ENCODE measurements at places on chromosomes 12 and 14.
A peak's percentile ranks its signal among the peaks of the same experiment; 100 is the strongest.

GRCh38 chr12:128267651-128268378 is 845 bp downstream of the TMEM132C start:
- peak; percentile 66 for DNase-seq

DNA sequence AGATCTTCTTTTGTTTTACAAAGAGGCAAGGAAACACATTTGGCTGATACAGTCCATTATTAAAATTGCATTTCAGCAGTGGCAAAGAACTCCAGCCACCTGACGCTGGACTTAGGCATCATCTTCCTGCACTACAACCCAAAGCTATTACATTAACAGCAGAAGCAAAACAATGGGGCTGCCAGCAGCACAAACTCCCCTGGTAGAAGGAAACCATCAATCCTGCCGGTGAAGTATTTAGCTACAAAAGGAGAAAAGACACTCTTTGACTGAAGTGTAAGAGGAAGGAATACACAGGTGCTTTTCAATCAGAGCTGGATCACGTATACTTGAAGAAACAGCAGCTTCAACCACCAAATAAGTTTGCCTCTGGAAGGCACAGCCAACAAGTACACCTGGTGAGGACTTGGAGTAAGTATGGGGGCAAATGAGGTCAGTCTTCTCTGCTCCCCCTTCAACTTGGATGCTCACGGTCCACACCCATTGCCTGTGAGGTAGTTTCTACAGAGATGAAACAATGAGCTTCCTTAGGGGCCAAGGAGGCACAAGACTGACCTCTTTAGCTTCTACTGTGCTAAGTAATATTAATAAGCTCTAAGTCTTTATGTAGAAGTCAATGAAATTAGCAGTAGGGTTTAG is 125.9 kb upstream of the FOXN3 start:
- no peak for DNase-seq

DNA sequence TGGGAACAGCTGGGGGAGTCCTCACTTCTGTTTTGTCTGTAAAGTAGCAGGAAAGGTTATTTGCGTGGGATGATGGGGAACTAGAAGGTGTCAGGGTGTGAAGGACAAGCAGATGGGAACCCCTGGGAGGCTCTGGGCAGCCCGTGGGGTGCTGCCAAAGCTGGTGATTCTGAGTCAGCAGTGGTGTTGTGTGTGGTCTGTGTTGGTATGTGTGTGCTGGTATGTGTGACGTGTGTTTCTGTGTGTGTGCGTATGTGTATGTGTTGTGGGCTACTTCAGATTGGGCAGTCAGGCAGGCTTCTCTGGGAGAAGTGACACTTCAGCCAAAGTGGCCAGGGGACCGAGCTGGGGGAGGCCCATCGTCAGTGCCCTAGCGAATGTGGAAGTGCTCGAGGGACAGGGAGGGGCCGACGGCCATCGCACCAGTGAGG is 15.3 kb upstream of the BDKRB2 start:
- no peak for DNase-seq

DNA sequence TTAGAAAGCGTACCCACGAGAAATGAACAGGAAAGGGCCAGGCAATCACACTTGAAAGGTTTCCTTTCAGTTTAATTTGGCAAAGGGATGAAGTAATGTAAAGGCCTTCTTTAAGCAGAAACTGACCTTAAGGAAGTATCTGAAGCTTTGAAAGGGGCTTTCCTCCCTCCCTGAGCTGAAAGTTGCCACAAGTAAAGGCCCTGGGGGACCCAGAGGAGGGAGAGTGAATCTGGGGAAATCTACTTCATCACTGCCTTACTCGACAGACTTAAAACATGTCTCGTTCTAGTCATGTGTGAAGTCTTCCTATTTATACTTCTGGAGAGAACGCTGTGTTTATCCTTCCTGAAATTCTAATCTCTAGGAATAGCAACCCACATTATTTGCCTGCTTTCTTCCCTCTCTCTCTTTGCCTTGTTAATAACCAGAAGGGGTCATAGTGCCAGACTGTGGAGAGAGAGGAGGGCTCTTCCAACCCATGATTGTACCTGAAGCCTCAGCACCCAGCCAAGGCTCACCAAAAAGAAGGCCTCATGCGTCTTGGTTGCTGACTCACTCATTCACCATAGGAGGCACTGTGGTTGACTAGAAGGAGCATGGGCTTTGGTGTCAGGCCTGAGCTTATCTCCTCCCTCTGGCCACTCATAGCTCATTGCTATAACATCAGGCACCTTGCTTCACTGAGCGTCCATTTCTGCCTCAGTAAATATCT is 10.2 kb upstream of the GPX2 start:
- peak; percentile 20 for DNase-seq

DNA sequence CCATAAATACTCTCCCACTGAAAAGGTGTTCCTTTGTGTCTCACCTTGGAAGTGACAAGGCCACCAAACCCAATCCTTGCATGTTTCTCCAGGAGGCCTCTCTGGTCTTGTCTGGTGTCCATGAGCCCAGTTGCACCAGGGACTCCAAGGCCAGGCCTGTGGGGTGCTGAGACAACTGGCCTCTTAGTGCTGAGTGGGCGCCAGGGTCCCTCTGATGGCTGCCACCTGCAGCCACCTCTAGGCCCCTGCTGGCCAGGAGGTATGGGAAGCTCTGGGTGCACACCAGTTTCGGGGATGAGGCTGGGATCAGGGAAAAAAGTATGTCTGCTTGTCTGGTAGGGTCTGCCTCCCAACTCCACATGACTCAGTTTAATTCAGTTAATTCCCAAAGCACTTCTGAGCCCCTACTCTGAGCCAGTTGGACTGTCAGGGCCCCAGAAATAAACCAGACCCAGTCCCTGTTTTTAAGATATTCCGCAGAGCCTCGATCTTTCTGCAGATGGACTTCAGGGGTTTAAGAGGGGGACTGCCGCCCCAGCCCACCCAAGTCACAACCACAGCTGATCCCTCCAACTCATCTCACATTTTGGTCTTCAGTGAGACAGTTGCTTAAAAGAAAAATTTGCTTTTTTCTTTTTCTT is 15.0 kb upstream of the FAM181A start:
- no peak for DNase-seq

GRCh38 chr12:101954676-101955075 is 77.3 kb downstream of the DRAM1 start:
- DNase-seq, result no peak

- no peak for DNase-seq
These were observed 50.8 kb downstream of the PPP2R5E start for GRCh38 chr14:63492391-63492790.

- peak; percentile 11 for DNase-seq
These were observed 17.7 kb upstream of the PGF start for GRCh38 chr14:74973003-74973653.

- peak; percentile 35 for DNase-seq
These were observed 49.5 kb upstream of the RTRAF start for GRCh38 chr14:51939755-51940301.

DNA sequence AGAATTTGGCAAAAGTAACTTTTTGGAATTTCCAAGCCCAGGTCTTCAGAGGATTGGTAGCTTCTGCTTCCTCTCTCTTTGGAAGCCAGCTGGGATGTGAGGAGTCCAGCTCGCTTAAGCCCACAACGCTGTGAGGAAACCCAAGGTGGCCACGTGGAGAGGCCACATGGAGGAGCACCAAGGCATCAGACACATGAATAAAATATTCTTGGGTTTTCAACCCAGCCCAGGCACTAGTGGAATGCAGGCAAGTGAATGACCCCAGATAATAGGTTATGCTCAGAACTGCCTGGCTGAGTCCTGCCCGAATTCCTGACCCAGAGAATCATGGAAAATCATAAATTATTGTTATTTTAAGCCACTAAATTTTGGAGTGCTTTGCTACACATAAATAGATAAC is 119.7 kb upstream of the PARP11 start:
- no peak for DNase-seq

DNA sequence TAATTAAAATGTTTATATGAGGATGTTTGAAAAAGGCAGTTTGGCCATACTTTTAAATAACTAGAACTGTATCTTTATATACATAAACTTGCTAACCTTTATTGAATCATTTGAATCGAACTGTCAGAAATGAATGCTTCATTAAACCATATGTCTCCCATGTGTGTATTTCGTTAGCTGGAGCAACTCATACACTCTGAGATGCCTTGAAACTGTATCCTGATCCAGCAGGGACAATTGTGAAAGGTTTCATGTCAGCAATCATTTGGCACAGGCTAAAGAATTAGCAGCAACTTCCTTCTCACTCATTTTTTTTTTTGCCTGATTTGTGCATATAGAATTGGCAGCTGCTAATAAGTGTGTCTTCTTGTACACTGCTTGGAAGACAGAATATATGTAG is 109.9 kb downstream of the NAV3 start:
- peak; percentile 60 for DNase-seq

DNA sequence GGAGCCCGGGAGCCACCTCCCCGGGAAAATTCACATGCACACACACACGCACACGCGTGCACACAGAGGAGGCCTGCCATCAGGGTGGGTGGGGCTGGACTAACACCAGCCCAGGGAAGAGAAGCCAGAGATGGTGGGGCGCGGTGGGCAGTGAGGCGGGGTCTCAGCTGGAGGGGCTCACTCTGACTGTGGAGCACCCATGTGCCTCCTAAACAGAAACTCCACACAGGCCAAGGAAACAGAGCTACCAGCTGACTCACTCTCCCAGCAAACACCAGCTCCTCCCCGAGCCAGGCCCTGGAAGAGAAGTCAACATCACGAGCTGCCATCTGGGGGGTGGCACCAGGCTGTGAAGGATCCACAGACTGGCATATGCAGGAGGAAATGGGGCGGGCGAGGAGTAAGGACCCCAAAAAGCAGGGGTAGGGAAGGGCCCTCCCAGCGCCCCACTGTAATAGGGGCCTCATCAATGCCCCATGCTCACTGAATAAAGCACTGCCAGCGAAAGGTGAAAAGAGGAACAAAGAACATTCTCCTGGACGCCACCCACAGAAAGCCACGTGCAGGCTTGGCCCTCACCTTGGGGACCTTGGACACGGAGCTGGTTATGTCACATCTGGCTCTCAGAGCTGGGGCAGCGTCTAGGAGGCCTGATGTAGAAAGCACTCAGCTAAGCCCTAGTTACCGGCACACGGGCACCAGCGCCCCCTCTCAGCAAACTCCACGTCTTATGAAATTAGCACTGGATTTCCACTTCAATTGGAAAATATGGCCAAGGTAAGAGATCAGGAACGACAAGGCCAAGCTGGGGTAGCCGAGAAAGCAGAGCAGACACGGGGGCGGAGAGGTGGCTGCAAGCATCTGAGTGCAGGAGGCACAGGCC is 8.4 kb upstream of the INF2 start:
- DNase-seq, result peak; percentile 77

- DNase-seq, result no peak
These were observed 16.0 kb upstream of the TRAF3 start for GRCh38 chr14:102761206-102761605.

- DNase-seq, result no peak
These were observed 18.1 kb downstream of the ZBTB39 start for GRCh38 chr12:56988207-56988739.

- no peak for DNase-seq
These were observed 9.6 kb upstream of the IFI27L2 start for GRCh38 chr14:94139006-94139405.

DNA sequence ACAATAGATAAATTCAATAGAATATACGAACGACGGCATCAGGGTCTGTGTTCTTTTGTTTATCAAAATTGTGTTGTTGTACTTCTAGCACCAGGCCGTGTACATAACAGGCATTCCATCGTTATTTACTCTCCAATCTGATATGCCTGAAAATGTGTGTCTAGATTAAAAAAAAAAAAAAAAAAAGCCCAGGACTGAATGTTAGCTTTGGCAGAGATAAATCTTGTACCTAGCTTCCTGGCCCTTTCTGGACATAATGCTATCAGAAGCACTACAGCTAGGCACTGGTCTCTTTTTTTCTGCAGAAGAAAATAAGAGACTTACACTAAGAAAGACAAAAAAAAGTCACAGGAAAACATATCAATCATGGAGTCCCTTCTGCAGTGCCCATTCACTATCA is 37.0 kb downstream of the CDKL1 start:
- DNase-seq, result no peak

DNA sequence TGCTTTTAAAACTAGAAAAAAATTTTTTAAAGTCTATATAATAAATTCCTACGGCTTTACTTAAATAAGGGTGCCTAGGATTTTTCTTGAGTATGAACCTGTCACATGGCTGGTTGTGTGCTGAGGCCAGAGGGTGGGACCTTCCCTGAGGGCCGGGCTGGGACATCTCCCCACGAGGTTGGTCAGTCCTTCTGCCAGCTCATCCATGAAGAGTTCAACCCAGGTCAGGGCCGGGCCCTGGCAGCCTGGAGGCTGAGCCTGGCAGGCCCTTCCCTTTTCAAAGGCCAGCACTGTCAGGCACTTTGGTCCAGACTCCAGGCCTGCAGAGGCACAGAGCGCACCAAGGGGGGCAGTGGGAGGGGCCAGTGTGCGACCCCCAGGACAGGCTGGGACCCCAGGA is 31.7 kb downstream of the TNFAIP2 start:
- DNase-seq, result no peak

- peak; percentile 93 for DNase-seq
These were observed 81.8 kb downstream of the EMP1 start for GRCh38 chr12:13278249-13278787.

DNA sequence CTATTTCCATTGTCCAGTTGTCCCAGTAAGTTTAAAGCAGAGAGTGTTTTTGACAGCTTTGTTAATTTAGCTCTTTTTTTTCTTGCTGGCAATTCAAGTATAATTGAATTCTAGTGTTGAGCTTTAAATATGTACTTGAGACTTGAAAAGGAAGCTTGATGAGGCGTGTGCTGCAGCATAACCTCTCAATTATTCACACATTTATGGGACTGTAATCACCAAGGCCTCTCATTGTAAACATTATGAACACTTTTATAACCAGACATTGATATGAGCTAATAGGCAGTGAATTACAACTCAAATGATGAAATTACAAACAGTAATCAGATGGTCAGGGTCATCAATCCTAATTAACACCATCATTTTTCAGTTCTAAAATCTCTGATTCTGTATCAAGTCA is 378.0 kb upstream of the DDHD1 start:
- no peak for DNase-seq

DNA sequence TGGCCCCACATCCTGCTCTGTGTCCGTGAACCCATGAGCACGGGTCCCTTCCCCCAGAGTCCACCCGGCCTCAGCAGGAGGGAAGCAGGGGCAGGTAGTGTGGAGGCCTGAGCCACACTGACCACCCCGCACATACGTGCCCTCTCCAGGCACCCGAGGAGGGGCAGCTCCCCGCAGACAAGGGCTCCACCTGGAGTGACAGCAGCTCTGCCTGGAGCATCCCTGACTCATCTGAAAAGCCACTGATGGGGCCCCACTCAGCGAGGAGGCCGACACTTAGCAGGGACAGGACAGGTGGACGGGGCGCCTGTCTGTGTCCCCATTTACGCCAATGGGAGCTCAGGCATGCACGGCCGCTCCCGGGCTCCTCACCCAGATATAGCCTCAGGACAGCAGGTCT is 237.6 kb upstream of the SFSWAP start:
- no peak for DNase-seq

GRCh38 chr12:101027200-101027599 is 182.8 kb downstream of the SLC5A8 start:
- DNase-seq, result peak; percentile 4

DNA sequence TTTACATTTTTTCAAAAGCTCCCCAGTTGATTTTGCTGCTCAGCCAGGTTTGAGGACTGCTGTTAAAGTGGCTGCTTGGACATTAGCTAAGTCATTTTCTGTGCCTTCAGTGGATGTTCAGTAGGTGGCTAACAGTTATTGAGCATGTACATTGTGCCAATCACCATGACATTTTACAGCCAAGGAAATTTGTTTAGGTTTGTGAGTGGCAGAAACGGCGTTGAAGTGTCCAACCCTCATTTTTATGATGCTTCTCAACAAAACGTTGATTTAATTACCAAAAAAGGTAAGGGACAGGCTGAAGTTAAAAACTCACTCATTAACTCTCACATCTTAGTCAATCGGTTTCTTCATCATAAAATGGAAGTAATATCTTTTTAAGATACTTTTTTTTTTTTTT is 37.0 kb upstream of the LRIG3 start:
- no peak for DNase-seq
